Stimulated activated CD8-positive, alpha-beta memory T cell treated with anti-CD3 and anti-CD28 coated beads, Interleukin-7, amount 100 ng/mL, for 1 hour (primary cell): ENCODE measurements at places on chromosomes 1 and 21.

- no peak for DNase-seq
Measured at GRCh38 chr21:29084372-29084771, 10.9 kb upstream of the CCT8 start.

- no peak for DNase-seq
Measured at GRCh38 chr1:115088115-115088778, 1.1 kb downstream of the TSPAN2 start.

- DNase-seq: no peak
Measured at GRCh38 chr1:18943162-18943561, 13.3 kb downstream of the IFFO2 start.

DNA sequence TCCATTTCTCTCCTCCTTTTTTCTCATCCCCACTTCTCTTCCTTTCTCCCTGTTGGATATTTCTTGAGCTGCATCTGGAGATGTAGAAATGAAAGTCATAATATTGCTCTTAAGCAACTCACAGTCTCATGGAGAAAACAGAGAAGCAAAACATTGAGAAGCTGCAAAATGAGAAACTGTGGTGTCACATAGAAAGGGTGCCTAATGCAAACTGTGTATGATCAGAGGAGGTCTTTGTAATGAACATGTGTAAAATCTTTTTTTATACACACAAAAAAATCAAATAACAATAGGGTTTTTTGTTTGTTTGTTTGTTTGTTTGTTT, 11.8 kb upstream of the SLAMF7 start:
- no peak for DNase-seq

DNA sequence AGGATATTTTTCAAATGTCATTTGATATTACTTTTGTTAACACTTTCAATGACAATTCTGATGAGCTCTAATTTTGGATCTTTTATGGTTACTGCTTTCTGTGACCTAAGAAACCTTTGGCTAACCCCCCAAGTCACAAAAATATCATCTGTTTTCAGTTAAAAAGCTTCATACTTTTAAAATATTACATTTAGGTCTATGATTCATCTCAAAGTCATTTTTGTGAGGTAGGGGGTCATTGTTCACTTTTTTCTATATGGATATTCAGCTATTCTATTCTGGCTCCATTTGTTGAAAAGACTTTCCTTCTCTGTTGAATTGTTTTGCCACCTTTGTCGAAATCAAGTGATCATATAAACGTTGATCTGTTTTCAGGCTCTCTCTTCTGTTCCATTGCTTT, 44.8 kb downstream of the UCHL5 start:
- DNase-seq: no peak

DNA sequence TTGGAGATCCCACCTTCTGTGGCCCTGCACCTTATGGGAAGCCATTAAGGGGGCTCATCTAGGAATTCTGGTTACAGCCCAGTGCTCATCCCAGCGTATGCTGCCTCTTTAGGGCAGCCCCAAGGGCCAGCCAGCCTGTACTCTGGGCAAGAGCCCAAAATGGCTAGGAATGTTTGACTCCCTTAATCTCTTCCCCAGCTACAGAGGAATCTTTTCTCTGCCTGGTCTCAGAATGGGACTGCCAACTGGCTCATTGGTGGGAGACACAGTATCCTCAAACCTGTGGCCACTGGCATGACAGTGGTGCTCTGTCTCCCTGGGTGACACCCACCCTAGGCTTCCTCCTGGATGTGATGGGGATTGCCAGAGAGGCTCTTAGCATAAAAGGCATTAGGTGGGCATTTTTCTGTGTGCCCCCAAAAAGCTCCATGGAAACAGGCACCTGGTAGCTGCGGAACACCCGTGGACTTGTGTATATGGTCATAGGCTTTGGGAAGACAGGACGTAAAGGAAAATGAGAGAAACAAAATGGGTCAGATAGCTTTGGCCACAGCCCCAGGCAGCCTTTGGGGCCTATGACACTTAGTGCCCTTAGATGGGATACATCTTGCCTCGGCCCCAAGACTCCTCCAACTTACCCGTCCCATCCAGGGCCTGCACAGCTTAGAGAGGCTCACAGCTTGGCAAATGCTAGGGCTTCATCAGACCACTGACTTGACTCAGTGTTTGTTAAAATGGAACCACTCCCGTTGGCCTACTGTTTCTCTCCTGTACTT, 6.9 kb downstream of the TMEM81 start:
- no peak for DNase-seq

DNA sequence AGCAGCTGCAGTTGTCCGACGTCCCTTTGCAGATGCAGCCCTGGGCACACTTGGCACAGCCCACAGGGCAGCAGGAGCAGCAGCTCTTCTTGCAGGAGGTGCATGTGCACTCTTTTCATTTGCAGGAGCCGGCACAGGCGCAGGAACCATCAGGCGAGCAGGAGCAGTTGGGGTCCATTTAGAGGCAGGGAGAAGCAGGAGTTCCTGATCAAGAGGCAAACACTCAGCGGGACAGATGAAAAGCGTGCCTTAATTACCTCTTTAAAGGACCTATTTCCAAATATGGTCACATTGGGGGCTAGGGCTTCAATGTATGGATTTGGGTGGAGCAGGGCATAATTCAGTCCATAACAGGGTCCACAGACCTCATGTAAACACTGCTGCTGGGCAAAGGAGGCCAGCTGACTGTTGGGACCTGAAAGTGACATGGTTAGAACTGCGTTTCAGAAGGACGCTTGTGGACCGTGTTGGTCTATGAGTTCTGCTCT, 4.3 kb upstream of the CPLANE2 start:
- no peak for DNase-seq

DNA sequence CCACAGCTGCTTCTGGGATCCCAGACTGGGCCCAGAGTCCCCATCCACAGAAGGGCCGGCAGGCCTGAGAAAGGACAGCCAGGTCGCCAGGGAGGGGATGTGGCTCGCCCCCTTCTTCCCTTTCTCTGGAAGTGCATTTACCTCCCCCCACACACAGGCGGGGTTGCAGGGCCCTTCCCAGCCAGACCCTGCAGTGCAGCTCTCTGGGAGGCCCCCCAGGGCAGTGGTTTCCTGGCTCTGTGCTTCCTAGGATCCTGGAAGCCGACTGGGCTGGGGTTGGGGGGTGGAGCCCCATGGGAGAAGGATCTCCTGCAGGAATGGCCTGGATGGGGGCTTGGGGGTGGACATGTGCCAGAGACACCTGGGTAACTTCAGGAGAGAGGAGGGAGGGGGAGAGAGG, 4.2 kb upstream of the COL6A1 start:
- no peak for DNase-seq

DNA sequence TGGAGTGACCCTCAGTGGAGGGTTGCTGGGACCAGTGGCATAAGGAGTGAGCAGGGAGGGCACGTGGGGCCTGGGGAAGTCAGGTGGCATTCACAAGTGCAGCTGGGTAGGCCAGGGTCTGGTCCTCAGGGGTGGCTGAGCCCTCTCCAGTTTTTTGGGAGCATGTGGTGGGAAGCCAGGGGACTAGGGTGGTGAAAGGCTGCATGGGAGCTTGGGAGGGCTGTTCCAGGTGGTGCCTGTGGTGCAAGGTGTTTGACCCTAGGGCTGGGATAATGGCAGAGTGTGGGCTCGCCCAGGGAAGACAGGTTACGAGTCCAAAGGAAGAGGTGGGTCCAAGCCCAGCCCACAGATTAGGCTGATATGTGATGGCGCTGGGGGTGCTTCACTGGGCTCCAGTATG, 30.5 kb downstream of the MAN1C1 start:
- DNase-seq: no peak

DNA sequence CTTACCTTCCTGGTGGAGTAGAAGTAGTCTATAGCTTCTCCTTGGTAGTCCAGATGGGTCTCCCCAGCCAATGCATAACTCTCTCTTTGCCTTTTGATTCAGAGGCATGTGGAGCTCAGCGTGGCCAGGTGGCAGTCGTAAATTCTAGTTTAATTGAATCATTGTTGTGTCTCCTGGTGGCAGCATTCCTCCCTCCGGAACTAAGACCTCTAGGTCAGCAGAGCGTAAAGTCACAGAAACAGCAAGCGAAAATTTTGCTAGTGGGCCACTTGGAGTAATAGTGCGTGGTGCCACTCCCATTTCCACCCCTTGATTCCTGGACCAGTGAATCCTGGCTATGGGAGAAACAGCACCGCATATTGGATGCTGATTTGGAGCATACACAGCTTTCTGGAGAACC, 3.9 kb upstream of the TMPRSS2 start:
- DNase-seq: no peak

GRCh38 chr1:45381243-45381642, 41.0 kb upstream of the MUTYH start:
- no peak for DNase-seq

- DNase-seq: no peak
Measured at GRCh38 chr1:43537423-43538142, 6.9 kb downstream of the PTPRF start.

DNA sequence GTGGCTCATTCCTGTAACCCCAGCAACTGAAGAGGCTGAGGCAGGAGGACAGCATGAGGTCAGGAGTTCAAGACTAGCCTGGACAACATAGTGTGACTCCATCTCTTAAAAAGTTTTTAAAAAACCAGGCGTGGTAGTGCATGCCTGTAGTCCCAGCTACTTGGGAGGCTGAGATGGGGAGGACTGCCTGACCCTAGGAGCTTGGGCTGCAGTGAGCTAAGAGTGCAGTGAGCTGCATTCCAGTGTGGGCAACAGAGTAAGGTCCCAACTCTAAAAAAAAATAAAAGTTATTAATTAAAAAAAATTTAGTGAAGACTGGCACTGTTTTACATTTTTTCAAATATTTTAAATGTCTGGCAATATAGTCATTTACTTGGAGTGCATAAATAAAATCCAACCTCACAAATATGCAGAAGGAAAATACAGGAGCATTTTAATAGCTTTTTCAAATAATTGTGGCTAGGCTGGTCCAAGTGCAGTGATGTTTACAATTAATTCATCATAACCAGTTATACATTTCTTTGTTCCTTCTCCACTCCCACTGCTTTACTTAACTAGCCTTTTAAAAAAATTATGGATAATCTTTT, 10.8 kb downstream of the ZBTB8OS start:
- no peak for DNase-seq

DNA sequence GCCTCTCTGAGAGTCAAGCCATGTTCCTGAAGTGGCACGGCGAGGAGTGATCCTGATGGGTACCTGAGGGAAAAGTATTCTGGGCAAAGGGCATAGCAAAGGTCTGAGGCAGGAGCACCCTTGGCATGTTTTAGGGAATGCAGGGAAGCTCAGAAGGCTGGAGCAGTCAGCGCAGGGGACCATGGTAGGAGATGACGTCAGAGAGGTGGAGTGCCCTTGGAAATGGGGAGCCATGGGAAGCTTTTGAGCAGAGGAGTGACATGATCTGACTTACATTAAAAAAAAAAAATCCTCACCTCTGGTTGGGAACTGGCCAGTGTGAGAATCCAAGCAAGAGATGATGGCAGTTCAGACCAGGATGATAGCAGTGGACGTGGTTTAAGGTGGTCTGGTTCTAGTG, 37.2 kb downstream of the PDPN start:
- DNase-seq: no peak

DNA sequence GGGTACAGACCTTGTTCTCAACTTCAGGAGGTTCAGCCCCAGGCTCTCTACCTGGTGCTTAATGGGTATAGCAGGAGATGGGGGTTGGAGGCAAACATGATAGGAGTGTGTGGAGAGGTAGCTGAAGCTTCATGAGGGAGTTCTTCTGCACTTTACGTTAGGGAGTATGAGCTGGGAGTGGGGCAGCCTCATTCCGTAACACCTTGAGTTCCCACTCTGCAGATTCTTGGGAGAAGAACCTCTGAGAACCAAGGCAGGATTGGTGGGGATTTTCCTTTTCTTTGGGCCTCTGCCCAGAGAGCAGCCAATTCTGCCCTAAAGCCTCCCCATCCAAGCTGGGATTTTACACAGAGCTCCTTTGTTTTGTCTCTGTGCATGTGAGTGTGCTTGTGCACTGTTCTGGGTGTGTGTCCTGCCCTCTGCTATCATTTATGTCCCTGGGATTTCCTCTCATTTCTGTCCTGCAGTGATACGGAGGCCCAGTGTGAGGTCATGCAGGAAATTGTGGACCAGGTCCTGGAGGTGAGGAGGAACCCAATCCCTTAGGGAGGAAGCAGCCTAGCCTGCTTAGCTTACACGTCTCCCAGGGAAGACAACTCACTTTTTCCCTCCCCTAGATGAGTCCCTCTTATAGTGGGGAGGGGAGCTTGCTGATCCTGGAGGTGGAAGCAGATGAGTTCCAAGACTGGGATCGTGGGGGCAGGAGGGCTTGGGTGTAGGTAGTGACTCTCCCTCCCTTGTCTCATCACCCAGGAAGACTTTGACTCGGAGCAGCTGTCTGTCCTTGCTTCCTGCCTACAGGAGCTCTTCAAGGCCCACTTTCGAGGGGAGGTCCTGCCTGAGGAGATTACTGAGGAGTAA, 11.6 kb upstream of the SLC27A3 start:
- DNase-seq: no peak

DNA sequence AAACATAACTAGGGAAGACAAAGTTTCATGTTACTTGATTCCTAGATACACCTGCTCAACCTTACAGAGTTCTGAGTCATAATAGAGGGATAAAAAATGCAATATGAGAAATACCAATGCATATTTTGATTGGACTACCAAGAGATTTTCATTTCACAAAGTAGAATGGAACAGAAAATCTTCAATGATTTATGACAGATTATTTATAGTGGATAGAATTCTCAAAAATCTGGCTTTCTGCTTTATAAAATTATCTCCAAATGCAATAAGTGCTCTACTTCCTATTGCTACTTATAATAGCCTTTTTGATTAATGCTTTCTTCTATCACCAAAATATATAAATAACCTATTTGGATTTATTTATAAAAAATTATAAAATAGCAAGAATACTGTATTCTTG, 18.9 kb upstream of the ATP6V1G3 start:
- no peak for DNase-seq

DNA sequence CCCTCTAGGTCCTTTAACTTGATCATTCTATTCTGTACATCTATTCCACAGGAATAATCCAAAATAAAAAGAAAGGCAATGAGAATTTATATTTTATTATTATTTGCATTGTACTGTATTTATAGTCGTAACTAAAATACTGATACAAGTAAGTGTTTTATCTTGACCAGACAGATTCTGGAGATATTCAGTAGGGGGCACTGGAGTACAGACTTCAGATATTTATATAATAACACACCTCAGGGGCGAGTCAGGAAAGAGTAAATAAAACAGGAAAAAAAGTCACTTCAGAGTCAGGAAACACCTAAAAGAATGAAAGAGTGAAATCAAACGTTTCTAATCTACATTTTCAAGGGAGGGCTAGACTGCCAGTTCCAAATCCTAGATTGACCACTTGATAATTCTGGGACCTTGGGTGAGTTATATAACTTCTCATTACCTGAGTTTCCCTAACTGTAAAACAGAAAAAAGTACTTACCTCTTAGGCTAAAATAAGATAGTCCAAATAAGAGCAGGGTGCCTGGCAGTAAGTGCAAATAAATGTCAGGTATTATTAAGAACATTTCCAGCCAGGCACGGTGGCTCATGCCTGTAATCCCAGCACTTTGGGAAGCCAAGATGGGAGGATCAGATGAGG, 31.1 kb upstream of the MTF1 start:
- DNase-seq: no peak

DNA sequence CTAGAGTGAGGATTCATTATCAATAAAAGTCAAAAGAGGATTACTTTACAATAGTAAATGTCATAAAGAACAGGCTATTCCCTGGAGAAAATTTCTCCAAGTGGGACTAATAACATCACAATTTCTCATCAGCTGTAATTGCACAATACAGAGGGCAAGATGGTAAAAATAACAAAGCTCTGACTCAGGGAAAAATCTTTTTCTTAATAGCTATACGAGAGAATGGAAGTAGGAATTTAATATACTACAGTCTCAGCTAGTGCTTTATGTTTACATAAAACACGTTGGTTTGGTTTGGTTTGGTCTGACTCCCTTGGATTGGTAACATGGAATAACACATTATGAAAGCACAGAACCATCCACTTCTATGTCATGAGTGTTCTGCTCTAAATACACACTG, 397.6 kb downstream of the LRRIQ3 start:
- DNase-seq: no peak

- no peak for DNase-seq
Measured at GRCh38 chr1:115929881-115930280, 46.4 kb upstream of the SLC22A15 start.
